ENCODE measurements at places on chromosomes 5 and 9.

DNA sequence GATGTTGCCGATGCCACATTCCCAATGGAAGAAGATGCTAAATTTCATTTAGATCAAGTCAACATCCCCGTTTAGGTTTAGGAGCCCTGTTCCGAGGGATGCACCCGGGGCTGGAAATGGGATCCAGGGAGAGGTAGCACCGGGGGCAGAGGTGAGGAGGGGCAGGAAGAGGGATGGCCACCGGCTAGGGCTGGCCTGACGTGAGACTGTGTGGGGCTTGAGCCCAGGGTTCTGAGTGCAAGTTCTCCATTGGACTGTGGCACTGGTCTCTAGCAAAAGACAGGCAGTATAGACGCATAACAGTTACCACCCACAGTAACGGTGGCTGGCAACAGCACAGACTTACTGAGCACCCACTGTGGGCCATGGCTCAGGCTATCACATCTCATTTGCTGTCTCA is 209.0 kb upstream of the MVB12B start:
- no peak for DNase-seq

DNA sequence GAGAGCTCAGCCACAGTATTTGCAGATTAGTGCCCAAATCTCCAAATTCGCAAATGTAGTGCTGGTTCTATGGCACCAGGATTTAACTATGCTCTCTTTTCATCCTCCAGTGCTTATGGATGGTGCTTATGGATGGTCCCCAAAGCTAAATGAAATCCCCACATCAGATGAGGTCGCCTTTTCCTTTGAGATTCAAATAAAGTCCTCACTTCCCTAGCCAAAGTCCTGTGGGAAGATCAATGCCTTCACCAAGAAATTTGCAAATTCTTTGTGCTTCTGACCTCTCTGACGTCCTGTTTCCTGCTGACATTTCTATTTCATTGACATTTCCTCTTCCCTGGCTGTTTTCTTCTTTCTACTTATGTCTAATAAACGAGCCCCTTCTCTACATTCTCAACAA is 1077.0 kb upstream of the C9orf72 start:
- no peak for DNase-seq

- DNase-seq: no peak
These were observed 138.0 kb upstream of the EFNA5 start for GRCh38 chr5:107808671-107809137.

DNA sequence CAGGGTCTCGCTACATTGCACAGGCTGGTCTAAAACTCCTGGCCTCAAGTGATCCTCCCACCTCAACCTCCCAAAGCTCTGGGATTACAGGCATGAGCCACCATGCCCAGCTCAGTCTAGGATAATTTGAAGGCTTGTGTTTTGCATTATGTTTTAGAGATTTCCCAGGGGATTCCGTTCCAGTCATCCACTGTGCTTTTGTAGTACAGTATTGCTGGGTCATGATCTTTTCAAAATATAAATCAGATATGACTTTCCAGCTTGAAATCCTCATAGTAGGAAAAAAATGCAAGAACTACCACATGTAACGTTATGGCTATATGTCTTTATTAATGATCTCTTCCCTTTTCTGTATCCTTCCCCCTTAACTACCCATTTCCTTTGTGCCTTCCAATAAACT is 338.1 kb downstream of the PRELID2 start:
- no peak for DNase-seq

DNA sequence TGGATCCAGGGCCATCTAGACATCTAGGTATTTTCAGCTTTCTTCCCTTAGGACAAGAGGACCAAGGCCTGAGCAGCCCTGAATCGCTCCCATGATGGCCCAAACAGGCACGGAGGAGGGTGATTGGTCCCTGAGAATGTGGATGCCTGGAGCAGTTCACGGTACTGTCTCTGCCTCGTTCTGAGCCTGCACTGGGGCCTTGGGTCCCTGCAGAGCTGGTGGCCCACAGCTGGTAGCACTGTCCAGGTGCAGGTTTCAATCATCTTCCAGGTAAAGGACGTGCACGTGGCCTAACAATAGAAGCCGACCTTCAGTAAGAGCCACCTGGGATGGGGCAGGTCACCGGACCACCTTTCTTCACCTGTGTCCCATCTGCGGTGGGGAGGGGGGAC is 19.4 kb upstream of the FCN1 start:
- DNase-seq: no peak

DNA sequence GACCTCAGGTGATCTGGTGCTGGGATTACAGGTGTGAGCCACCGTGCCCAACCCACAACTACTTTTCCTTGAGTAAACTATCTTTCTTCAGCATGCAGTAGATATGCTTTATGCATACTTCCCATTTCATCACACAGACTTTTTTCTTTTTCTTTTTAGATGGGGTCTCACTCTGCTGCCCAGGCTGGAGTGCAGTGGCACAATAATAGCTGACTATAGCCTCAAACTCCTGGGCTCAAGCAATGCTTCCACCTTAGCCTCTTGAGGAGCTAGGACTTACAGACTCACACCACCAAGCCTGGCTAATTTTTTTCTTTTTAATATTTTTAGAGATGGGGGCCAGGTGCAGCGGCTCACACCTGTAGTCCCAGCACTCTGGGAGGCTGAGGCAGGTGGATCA is 22.8 kb downstream of the PPP6C start:
- no peak for DNase-seq

- DNase-seq: no peak
These were observed 144.9 kb downstream of the MYO10 start for GRCh38 chr5:16791036-16791705.

- no peak for DNase-seq
These were observed 9.2 kb downstream of the DCANP1 start for GRCh38 chr5:135437796-135438560.

- DNase-seq: no peak
These were observed 121.7 kb downstream of the FOCAD start for GRCh38 chr9:20805766-20806165.

DNA sequence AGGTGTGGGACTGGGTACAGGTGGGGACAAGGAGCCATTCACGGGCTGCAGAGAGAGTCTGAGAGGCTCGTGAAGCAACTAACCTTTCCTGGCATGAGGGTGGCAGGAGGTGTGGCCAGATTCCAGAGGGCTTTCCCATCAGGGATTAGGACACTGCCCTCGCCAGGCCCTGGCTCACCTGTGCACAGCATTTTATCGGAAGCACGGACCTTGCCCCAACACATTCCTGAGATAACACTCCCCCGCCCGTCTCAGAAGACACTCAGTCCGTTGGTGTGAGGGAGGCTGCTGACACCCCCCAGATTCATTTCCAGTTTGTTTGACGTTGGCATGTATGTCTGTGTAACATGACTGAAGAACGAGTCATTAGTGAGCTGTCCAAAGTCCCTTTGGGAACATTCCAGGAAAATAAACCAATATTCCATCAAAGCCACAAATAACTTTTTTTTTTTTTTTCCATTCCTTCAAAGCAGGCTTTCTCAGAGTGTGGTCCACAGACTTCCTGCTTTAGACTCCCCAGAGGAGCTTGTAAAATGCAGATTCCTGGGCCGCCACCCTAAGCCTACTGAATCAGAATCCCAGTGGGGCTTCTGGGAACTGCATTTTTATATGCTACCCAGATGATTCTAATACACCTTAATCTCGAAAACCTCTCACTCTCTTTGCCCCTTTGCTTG is 23.4 kb downstream of the WWC1 start:
- no peak for DNase-seq

DNA sequence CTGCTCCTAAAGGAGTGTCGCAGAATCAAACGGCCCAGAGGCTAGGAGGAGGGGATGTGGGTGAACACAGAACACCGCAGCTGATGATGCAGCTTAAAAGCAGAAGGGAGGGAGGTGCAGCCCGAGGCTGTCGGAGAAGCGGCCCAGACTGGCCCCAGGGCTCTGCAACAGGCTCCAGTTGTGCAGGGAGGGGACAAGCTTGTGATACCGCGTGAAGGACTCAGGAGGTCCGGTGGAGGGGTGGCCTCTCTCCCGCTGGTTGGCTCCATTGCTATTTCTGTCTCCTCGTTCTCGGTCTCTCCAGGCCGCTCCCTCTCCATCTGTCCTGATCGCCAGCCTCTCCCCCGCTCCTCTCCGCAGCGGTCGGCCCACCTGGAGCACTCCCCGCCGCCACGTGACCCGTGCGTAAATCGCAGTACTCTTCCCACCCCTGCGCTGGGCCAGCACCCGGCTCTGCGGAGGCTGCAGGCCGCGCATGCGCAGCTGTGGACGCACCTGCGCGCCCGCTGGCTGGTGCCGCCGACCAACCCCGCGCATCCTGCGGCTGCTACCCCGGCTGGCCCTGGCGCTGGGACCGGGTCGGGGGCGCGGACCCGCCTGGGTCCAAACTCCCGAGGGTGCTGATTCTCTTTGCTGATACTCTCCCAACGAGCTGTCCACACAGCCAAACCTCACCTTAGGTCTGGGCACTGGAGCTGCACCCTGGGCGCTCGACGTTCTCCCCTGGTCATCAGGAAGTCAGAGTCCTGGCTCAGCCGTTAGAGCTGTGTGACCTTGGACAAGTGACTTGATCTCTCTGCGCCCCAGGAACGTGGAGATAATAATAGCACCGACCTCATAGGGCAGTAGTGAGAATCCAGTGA is 3.7 kb upstream of the STXBP1 start:
- peak; percentile 55 for DNase-seq

- DNase-seq: no peak
These were observed 89.5 kb upstream of the FAM120A start for GRCh38 chr9:93361995-93362394.

- DNase-seq: no peak
These were observed 80.0 kb downstream of the SV2C start for GRCh38 chr5:76163111-76163628.

GRCh38 chr9:121725008-121725775 is 73.8 kb downstream of the DAB2IP start:
- DNase-seq: no peak

DNA sequence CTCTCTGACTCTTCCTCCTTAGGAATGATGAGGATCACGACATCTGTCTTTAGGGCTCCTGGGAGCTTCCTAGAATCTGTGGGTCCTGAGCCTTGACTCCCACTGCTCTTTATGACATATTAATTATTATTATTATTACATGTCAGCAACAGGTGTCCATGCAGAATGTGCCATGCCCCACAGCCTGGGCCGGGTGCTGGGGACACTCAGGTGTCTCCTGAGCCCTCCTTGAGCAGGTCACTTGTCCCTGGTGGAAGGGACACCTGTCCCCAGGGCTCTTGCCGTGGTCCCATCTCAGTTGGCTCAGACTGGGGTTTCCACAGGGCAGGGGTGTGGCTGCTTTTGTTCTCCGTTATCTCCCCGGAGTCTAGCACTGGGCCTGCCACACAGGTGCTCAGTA is 34.2 kb downstream of the PTGES start:
- DNase-seq: no peak

GRCh38 chr5:99169309-99169708 is 240.5 kb upstream of the CHD1 start:
- DNase-seq: no peak

- no peak for DNase-seq
These were observed 5.4 kb downstream of the MRPL36 start for GRCh38 chr5:1793966-1794900.

- no peak for DNase-seq
These were observed 6.2 kb downstream of the GAPT start for GRCh38 chr5:58497386-58497785.

GRCh38 chr9:77569335-77569734 is 78.8 kb downstream of the GNA14 start:
- DNase-seq: no peak

- DNase-seq: no peak
These were observed 96.6 kb downstream of the VCAN start for GRCh38 chr5:83568186-83568585.

DNA sequence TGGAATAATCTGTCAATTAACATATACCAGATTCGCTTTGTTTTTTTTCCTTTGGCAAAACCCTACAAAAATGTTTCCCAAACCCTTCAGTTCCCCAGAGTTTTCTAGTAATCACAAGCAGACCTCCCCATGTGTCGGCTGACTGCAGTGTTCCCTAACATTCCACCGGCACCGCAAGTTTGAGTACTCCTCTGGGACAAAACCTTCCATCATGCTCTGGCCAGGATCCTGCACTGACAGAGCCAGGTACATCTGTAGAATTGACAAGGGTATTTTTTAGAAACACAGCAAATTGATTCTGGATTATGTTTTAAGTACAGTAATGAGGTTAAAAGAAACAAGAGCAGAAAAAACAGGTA is 174.7 kb downstream of the GAS1 start:
- no peak for DNase-seq

- no peak for DNase-seq
These were observed 550.8 kb downstream of the BNC2 start for GRCh38 chr9:16319646-16320045.

- DNase-seq: no peak
These were observed 189.1 kb downstream of the RANBP17 start for GRCh38 chr5:171050916-171051315.

- DNase-seq: no peak
These were observed 48.6 kb downstream of the ANXA2R start for GRCh38 chr5:42991404-42992087.

GRCh38 chr9:84239343-84239742 is 101.2 kb downstream of the SLC28A3 start:
- no peak for DNase-seq

DNA sequence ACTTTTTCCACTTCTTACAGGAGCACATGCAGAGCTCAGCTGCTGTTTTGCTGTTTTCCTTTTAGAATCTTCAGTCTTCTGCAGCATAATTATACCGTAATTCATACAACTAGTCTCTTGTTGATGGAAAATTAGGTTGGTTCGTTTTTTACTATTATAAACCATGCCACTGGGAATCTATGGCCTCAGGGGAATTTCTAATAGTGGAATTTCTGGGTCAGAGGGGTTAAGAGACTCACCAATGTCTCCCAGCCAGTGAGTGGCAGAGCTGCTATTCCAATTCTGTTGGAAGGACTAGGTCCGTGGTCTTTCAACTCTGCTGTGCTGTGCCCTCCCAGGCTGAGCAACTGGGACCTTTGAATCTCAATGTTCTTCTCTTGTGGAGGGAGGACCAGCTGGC is 282.5 kb downstream of the ZSWIM6 start:
- DNase-seq: no peak

DNA sequence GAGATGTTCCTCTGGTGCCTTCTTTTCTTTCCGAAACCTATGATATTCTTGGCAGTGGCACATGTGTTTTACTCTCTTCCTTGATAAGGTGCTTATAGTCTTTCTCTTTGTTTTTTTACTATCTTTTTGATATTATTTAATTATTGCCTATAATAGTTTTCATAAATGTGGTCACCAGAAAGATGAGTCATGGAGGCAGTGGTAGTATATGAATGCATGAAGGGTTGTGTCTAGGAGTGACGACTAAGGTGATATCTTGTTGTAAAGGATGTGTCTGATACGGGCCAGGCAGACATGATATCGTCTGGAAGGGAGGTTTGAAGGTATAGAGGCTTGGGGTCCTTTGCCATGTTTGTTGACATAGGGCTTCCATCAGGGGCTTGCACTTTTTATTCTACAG is 36.8 kb downstream of the SLC44A1 start:
- DNase-seq: no peak

All from activated CD8-positive, alpha-beta memory T cell treated with anti-CD3 and anti-CD28 coated beads for 4 hours (primary cell).